ENCODE measurements at places on chromosomes 12 and 14.

GRCh38 chr14:100104523-100105300, 39.5 kb downstream of the EVL start:
- DNase-seq = no peak

- DNase-seq = no peak
Observed at GRCh38 chr14:102491786-102492530, 17.6 kb downstream of the ANKRD9 start.

DNA sequence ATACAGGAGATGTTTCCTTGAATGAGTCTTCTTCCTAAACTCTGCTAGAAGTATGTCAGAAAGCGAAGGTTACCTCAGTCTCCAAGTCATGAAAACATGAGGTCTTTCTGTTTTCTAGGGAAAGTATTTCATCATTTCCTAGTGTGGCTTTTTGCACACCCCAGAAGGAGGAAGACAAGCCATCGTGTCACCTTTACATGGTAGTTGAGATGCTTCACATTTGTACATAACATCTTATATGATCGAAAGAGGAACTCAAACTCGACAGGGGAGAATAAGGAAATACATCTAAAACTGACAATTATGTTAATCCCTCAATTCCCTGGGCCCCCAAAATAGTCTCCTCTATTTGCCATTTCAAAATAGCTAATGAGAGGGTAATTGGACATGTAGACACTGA, 214.1 kb upstream of the PLEKHG7 start:
- no peak for DNase-seq

- no peak for DNase-seq
Observed at GRCh38 chr14:67900231-67900630, 80.7 kb downstream of the RAD51B start.

DNA sequence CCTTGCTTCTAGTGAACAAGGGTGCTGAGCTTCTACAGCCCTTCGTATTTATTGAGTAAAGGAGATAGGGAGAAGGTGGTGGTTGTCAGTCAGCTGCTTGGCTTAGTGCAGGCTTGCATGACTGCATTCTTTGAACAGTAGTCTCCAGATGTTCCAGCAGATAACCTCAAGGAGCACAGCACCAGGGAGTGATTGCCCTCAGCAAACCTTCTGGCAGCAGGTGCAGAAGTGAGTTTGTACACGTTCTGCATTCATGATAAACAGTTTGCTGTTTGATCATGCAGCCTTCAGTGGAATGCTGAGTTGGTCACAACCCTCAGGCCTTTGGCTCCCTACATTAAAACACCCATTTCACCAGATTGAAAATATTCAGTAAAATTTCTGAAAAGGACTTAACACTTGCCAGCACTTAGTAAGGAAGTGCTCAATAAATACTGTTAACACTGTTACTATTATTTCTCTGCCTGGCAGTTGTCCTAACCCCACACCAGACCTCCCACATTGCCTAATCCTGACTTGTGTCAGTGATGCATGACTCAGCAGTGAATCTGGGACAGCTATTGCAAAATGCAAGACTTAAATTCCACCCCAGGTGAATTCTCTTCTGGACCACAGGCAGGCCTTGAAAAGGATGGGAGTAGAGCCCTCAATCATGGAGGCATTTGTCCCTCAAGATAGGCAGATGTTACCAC, 18.9 kb upstream of the CARMIL3 start:
- peak; percentile 32 for DNase-seq

- no peak for DNase-seq
Observed at GRCh38 chr14:90610346-90611040, 205.7 kb downstream of the TTC7B start.

DNA sequence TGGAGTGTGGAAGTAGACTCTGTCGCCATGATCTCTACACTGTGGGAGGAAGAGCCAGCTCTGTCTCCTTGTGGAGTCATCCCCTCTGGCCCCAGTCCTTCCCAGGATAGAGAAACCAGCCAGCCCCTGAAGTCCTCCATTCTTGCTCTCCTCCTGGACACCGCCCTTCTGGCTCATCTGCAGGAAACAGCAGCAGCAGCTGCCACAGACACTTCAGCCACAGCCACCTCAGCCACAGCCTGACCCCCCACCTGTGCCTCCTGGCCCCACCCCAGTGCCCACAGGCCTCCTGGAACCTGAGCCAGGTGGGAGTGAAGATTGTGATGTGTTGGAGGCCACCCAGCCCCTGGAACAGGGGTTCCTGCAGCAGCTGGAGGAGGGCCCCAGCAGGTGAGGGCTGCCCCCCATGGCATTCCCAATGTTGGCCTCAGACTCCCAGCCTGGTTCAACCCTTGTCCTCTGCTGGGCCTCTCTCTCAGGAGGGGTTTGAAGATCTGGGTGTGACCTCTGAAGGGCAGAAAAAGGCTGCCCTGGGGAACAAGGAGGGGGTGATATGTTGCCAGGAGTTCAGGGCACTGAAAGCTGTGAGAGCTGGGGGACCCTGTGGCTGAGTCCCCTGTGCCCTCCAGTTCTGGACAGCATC, 10.5 kb downstream of the PRPF40B start:
- no peak for DNase-seq

DNA sequence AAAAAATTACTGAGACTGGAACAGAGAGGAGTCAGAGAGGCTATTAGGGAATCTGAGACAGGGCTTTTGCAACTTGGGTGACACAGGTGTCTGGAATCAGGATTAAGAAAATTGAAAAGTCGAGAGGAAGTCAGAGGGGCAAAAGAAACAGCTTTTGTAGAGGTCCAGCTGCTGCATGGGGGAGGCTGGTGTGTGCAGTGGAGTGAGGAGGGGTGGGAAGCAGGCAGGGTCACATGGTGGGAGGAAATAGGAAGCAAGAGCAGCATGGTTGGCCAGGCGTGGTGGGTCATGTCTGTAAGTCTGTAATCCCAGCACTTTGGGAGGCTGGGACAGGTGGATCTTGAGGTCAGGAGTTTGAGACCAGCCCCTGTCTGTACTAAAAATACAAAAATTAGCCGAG, 69.7 kb upstream of the VRK1 start:
- DNase-seq = no peak

GRCh38 chr12:30707613-30708342, 12.1 kb upstream of the IPO8 start:
- DNase-seq = no peak

GRCh38 chr12:32533971-32534590, 134.7 kb downstream of the FGD4 start:
- DNase-seq = peak; percentile 47

Measured in hematopoietic multipotent progenitor cell treated with erythropoietin and hydrocortisone succinate and interleukin-3 and kit ligand, for 8 days (in vitro differentiated cells).